ENCODE measurements at places on chromosomes 2 and 18.

GRCh38 chr2:225510796-225511195 lies 111.3 kb downstream of the NYAP2 start:
- no peak for DNase-seq

DNA sequence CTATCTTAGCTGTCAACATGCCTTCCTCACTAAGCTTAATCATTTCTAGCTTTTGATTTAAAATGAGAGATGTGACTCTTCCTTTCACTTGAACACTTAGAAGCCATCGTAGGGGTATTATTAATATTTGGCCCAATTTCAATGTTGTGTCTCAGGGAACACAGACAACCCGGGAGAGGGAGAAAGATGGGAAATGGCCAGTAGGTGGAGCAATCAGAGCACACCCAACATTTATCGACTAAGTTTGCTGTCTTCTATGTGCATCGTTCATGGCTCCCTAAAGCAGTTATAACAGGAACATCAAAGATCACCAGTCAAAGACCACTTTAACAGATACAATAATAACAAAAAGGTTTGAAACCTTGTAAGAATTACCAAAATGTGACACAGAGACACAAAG lies 110.2 kb downstream of the OLA1 start:
- no peak for DNase-seq

- no peak for DNase-seq
Observed at GRCh38 chr2:48940606-48941005, 185.1 kb upstream of the LHCGR start.

DNA sequence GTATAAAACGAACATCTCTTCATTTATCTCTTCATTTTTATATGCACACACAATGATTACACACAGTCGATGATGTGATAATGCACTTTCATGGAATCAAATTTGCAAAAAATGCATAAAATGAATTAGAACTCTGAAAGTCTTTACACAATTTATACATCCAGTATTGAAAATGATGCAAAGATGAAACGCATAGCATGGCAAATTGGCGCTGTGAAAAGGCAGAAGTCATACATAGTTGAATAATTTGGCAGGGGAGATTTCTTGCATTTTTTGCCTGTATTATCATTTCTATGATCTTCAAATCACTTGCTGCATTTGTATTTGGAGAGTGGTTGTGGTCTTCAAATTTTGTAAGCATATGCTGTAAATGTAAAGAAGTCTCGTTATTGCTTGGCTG lies 150.7 kb upstream of the LGALSL start:
- no peak for DNase-seq

- no peak for DNase-seq
Observed at GRCh38 chr2:20132990-20133535, 81.6 kb upstream of the LAPTM4A start.

DNA sequence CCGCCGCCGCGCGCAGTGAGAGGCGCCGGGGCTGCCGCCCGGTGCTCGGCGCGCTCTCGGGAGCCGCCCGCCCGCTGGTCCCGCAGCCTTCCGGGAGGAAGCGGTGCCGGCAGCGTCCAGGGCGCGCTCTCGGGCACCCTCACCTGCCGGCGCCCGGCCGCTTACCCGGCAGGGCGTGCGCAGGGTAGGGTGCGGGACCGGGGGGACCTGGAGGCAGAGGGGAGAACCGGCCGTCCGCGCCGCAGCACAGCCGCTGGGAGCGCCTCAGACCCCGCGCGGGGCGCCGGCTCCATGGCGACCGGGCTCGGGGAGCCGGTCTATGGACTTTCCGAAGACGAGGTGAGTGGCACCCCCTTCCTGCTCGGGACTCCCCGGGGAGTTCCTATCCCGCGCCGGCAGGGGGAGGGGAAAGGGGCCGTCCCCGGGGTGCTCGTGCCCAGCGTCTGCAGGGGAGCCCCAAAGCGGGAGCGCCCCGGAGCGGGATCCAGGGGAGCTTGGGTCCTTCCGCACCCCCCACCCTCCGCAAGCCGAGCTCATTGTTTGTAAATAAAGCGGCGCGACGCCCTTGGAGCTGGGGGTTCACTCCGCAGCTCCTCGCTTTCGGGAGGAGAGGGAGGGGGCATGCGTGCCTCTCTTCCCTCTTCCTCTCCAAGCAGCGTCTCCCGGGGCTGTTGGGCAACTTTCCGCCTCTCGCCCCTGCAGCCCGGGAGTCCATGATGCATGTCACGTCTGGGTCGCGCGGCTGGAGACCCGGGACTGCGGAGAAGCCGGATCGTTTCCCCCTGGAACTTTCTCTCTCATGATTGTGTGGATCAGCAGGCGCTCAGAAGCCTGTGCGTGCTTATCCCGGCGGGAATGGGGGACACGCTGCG lies 580 bp downstream of the NEDD4L start:
- DNase-seq: peak; percentile 34

DNA sequence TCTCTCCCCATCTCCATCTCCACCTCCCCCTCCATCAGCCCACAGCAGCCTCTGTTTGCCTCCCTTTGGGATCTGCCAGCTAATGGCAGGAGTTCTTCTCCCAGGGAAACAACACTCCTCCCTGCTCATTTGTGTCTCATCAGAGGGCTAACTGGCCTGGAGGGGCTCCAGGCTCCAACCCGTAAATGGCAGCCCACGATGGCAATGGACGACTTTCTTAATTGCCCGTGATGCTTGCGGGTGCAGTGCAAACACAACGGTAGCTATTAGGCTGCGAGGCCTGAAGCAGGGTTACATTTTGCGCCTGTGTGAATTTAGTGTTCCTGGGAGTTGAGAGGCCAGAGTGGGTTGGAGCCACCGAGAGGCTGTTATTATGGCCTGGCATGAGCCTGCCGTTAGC lies 285.1 kb downstream of the TNS1 start:
- DNase-seq: no peak

Measured in activated T-cell treated with anti-CD3 and anti-CD28 coated beads for 48 hours (primary cell).